ENCODE measurements at places on chromosomes 4 and X. TPM values are rescaled to one million over a fixed set of nuclear protein-coding genes. Genes with fewer than 3 reads are reported as not detected.

Gene SERTM2
- total RNA-seq = not detected

Gene UBA1
- total RNA-seq = 201 TPM

Gene TRIM75
- not detected for total RNA-seq

Gene TBCK
- 2.7 TPM for total RNA-seq

Gene TEX28
- total RNA-seq = not detected

All from A549 treated with Mapracorat at 1 μM for 4 hours (cell line).